ENCODE measurements at places on chromosomes 4 and X. TPM values are rescaled to one million over a fixed set of nuclear protein-coding genes. Genes with fewer than 3 reads are reported as not detected.
A peak's percentile ranks its signal among the peaks of the same experiment; 100 is the strongest.

GRCh38 chr4:25457053-25457715 is 80.1 kb downstream of the ANAPC4 start:
- H3K27me3 ChIP-seq = no peaks in the 10 kb centered on the region
- H3K27ac ChIP-seq = no peak overlapping the region
- peaks cover 6% of the 10 kb centered on the region for H3K4me1 ChIP-seq
- H3K36me3 ChIP-seq = no peaks in the 10 kb centered on the region
- DNase-seq = peak; percentile 34
- no peak overlapping the region for H3K4me3 ChIP-seq

- no peaks in the 10 kb centered on the region for H3K27me3 ChIP-seq
- H3K4me3 ChIP-seq = no peak overlapping the region
- H3K27ac ChIP-seq = no peak overlapping the region
These were observed 48.5 kb downstream of the VCX2 start for GRCh38 chrX:8122538-8122937.

GRCh38 chr4:11585506-11585905 is 156.8 kb upstream of the HS3ST1 start:
- no peaks in the 10 kb centered on the region for H3K27me3 ChIP-seq
- no peaks in the 10 kb centered on the region for H3K36me3 ChIP-seq
- H3K27ac ChIP-seq = no peak overlapping the region
- no peak overlapping the region for H3K4me3 ChIP-seq
- DNase-seq = no peak
- H3K4me1 ChIP-seq = no peaks in the 10 kb centered on the region

The GPR50 gene
- not detected for total RNA-seq

The DTHD1 gene
- not detected for total RNA-seq
